Cardiac muscle cell (in vitro differentiated cells and primary cell): ENCODE measurements at places on chromosomes 7 and 10. TPM values are rescaled to one million over a fixed set of nuclear protein-coding genes. Genes with fewer than 3 reads are reported as not detected.

Gene MEST
- 56.2 and 57.2 TPM in 2 replicates for total RNA-seq

Gene ITGB8
- 1.3 and 2.0 TPM in 2 replicates for total RNA-seq

Gene SPDYE18
- 0.27 and 0.81 TPM in 2 replicates for total RNA-seq

Gene GPER1
- total RNA-seq, result 1.6 and 5.2 TPM in 2 replicates

Gene HIP1
- 32.3 and 34.6 TPM in 2 replicates for total RNA-seq

Gene ZNF853
- 31.3 and 32.2 TPM in 2 replicates for total RNA-seq

Gene DNAH11
- 0.46 and 0.60 TPM in 2 replicates for total RNA-seq

Gene HNRNPF
- total RNA-seq, result 180 and 189 TPM in 2 replicates

Gene CYP2C8
- total RNA-seq, result 1.5 and 2.8 TPM in 2 replicates

Gene VDAC2
- total RNA-seq, result 178 and 237 TPM in 2 replicates

Gene TRIM4
- 3.1 and 6.0 TPM in 2 replicates for total RNA-seq

Gene SFRP5
- 23.7 and 35.0 TPM in 2 replicates for total RNA-seq

Gene FGF8
- 5.7 and 12.8 TPM in 2 replicates for total RNA-seq

Gene FAM24A
- total RNA-seq, result not detected in 2 replicates

Gene PKD1L1
- total RNA-seq, result 0.11 and 0.54 TPM in 2 replicates

Gene TMEM26
- 1.1 and 2.5 TPM in 2 replicates for total RNA-seq

Gene LRRN3
- 43.7 and 45.8 TPM in 2 replicates for total RNA-seq

Gene GPR26
- not detected in 2 replicates for total RNA-seq

Gene SFXN3
- 32.7 and 37.8 TPM in 2 replicates for total RNA-seq

Gene GATA3
- total RNA-seq, result 2.1 and 3.4 TPM in 2 replicates

Gene OR6B1
- not detected in 2 replicates for total RNA-seq

Gene TMEM130
- 0.54 TPM in 1 of 2 replicates, not detected in the other for total RNA-seq

Gene PAX4
- not detected in 2 replicates for total RNA-seq

Gene DDC
- not detected in 2 replicates for total RNA-seq

Gene GOLGA7B
- 0.18 and 0.27 TPM in 2 replicates for total RNA-seq
